Osteoblast (primary cell): ENCODE measurements at places on chromosomes 7 and 10. TPM values are rescaled to one million over a fixed set of nuclear protein-coding genes. Genes with fewer than 3 reads are reported as not detected.

DPCD gene
- 28.9 and 36.2 TPM in 2 replicates for total RNA-seq

GPR26 gene
- total RNA-seq: not detected in 2 replicates

ZNF25 gene
- total RNA-seq: 16.6 and 18.6 TPM in 2 replicates

GNG11 gene
- total RNA-seq: 7.6 and 8.8 TPM in 2 replicates

SLIT1 gene
- total RNA-seq: under 0.01 TPM in 1 of 2 replicates, not detected in the other

ADAM22 gene
- 0.36 and 0.59 TPM in 2 replicates for total RNA-seq

HOXA7 gene
- total RNA-seq: 3.6 and 4.4 TPM in 2 replicates

TEX36 gene
- not detected in 2 replicates for total RNA-seq

FZD1 gene
- total RNA-seq: 40.5 and 45.4 TPM in 2 replicates

PON1 gene
- total RNA-seq: not detected in 2 replicates

TAS2R3 gene
- 1.4 and 3.2 TPM in 2 replicates for total RNA-seq

CAMK1D gene
- 10.6 and 11.2 TPM in 2 replicates for total RNA-seq

C7orf33 gene
- not detected in 2 replicates for total RNA-seq

CPVL gene
- 0.36 TPM in 1 of 2 replicates, not detected in the other for total RNA-seq

HMX3 gene
- not detected in 2 replicates for total RNA-seq

VWDE gene
- total RNA-seq: under 0.01 TPM in 1 of 2 replicates, not detected in the other

GFRA1 gene
- total RNA-seq: 76.0 and 76.6 TPM in 2 replicates

FBXL13 gene
- total RNA-seq: 2.1 and 2.2 TPM in 2 replicates

LRRD1 gene
- total RNA-seq: 0.29 and 0.36 TPM in 2 replicates

AKR1D1 gene
- total RNA-seq: under 0.01 TPM in 1 of 2 replicates, not detected in the other
